ENCODE measurements at places on chromosomes 6 and 20. TPM values are rescaled to one million over a fixed set of nuclear protein-coding genes. Genes with fewer than 3 reads are reported as not detected.

Gene C20orf144
- 0.09 TPM for total RNA-seq

DNA sequence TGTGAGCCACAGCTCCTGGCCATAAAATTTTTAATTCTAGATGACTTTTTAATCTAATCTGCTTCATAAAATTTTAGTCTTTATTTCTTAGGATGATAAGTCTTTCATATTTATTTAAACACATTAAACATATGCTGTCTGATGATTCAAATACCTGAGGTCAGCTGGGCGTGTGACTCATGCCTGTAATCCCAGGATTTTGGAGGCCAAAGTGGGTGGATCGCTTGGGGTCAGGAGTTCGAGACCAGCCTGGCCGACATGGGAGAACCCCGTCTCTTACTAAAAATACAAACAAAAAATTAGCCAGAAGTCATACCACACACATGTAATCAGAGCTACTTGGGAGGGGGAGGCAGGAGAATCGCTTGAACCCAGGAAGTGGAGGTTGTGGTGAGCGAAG lies 53.1 kb downstream of the RBM24 start:
- H3K27ac ChIP-seq, result no peak overlapping the region
- no peaks in the 10 kb centered on the region for H3K27me3 ChIP-seq
- no peak overlapping the region for H3K4me3 ChIP-seq
- no peak for DNase-seq
- no peaks in the 10 kb centered on the region for H3K4me1 ChIP-seq

Gene HFE
- total RNA-seq, result 8.3 TPM

GRCh38 chr20:48115502-48115901 lies 330.2 kb upstream of the SULF2 start:
- H3K4me3 ChIP-seq, result no peak overlapping the region
- H3K27ac ChIP-seq, result no peak overlapping the region
- DNase-seq, result no peak
- no peaks in the 10 kb centered on the region for H3K36me3 ChIP-seq

DNA sequence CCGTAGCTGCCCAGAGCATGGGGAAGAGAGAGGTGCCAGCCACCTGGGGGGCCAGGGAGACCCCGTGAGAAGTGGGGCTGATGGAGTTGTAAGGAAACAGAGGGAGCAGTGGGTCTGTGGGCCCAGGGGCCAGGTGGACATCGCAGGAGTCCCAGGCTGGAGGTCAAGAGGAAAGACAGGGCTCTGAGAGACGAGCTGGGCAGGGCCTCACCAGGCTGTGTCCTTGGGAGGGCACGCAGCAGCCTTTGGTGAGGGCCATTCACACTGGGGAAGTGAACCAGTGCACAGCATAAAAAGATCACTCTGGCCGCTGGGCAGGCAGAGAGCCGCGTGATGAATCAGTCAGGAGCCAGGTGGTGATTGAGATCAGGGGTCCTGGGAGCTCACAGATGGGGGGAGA lies 73.9 kb upstream of the FOXQ1 start:
- no peak for DNase-seq
- no peaks in the 10 kb centered on the region for H3K36me3 ChIP-seq
- no peak overlapping the region for H3K27ac ChIP-seq
- no peak overlapping the region for H3K4me3 ChIP-seq

Gene HS3ST5
- total RNA-seq, result 0.16 TPM

GRCh38 chr6:28225056-28225834 lies at the start of gene ZSCAN9:
TSS of gene ZSCAN9 (plus strand) at chr6:28225275. CDS start at chr6:28227085, 1,810 bp downstream.
- peak within 1 kb of the TSS; percentile 92 for H3K4me3 ChIP-seq
- peaks cover 14% of the 10 kb centered on the region for H3K4me1 ChIP-seq
- H3K27me3 ChIP-seq, result peaks cover 28% of the 10 kb centered on the region
- peaks cover 23% of the 10 kb centered on the region for H3K36me3 ChIP-seq

All from mesothelial cell of epicardium (in vitro differentiated cells).